ENCODE measurements at places on chromosomes 5 and 9.
A peak's percentile ranks its signal among the peaks of the same experiment; 100 is the strongest.

GRCh38 chr5:85000671-85001070 is 616.0 kb upstream of the EDIL3 start:
- H3K36me3 ChIP-seq = no peaks in the 10 kb centered on the region
- no peak overlapping the region for H3K4me3 ChIP-seq
- no peak overlapping the region for H3K27ac ChIP-seq
- no peaks in the 10 kb centered on the region for H3K27me3 ChIP-seq

DNA sequence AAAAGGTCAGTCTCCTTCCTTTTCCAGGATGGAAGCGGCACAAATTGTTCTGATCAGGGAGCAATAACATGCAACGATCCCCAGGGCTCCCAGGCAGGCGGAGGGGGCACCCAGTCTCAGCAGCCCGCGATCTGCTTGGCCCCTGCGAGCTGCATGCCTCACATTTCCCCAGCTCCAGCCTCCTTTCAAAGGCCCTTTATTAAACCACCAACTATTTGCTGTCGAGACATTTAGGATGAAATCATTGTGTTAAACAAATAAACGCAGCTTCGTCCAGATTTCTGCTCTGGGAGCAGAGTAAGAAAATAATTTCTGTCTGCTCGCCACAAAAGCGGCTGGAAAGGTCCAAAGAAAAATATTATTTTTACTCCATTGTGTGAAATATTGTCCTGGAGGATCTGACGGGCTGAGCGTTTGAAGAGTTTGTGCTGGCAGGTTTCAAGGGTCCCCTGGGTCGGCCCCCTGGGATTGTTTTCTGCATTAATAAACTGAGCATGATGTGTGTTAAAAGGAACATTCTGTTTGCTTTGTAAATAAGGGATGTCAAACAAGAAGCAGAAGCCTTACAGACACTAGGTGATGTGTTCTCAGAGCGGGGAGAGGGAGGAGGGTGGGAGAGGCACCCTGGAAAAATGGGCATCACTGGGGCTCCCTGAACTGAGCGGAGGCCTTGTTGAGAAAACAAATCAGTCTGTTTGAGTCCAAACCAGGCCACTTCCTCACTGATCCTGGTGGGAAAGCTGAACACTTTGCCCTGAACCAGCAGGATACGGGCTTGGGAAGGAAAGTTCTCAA is 110.1 kb downstream of the FOXD1 start:
- H3K36me3 ChIP-seq = no peaks in the 10 kb centered on the region
- H3K27ac ChIP-seq = no peak overlapping the region
- no peak overlapping the region for H3K4me3 ChIP-seq
- peaks cover 5% of the 10 kb centered on the region for H3K27me3 ChIP-seq
- DNase-seq = peak; percentile 19
- H3K4me1 ChIP-seq = no peaks in the 10 kb centered on the region

DNA sequence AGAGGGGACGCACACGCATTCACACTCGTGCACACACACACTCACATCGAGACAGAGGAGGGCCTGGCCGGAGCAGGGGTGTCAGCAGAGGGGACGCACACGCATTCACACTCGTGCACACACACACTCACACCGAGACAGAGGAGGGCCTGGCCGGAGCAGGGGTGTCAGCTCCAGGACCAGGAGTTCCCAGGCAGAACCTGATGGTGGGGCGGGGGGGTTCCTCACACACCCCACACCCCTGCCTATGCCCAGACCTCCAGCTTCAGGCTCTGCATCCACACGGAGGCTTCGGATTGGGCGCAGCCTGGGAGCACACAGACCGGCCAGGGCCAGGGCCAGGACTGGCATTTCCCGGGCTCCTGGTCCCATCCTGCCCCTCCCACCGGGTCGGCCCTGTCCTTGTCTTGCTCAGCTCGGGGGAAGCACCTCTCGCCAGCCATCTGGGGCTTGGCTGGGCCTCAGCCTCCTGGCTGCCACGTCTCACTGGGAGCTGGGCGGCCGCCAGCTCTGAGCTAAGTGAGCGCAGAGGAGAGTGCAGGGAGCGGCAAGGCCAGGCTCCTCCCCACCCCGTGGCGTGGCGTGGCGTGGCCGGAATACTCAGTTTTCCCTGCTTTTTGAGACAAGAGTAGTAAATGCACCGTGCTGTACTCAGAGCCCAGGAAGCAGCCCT is 31.3 kb downstream of the ADAMTS2 start:
- peak overlapping the region; percentile 3 for H3K27ac ChIP-seq
- no peak overlapping the region for H3K4me3 ChIP-seq
- H3K4me1 ChIP-seq = peaks cover 17% of the 10 kb centered on the region
- peak; percentile 95 for DNase-seq
- no peaks in the 10 kb centered on the region for H3K36me3 ChIP-seq

- H3K4me1 ChIP-seq = no peaks in the 10 kb centered on the region
- no peak overlapping the region for H3K4me3 ChIP-seq
- no peak for DNase-seq
- H3K27me3 ChIP-seq = no peaks in the 10 kb centered on the region
- H3K36me3 ChIP-seq = no peaks in the 10 kb centered on the region
- H3K27ac ChIP-seq = no peak overlapping the region
Observed at GRCh38 chr9:109683521-109683920, 96.5 kb upstream of the PALM2AKAP2 start.

DNA sequence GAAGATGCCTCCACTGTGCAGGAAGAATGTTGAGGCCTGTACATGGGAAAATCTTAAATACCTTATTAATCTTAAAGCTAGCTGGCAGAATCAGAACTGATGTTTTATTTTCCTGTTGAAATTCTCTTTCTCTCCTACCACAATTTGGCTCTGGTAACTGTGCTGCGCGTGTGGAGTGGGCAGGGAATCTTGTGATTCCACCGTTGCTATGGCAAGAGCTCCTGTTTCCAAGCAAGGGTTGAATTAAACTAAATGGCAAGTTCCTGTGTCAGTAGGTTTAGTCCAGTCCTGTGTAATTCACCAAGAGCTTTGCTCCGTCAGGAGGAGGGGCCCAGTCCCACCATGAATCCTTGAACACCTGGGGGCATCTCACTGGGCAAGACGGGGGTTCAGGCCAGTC is 36.4 kb downstream of the NXNL2 start:
- no peak overlapping the region for H3K4me3 ChIP-seq
- no peaks in the 10 kb centered on the region for H3K27me3 ChIP-seq
- no peaks in the 10 kb centered on the region for H3K36me3 ChIP-seq
- DNase-seq = peak; percentile 23
- no peaks in the 10 kb centered on the region for H3K4me1 ChIP-seq

DNA sequence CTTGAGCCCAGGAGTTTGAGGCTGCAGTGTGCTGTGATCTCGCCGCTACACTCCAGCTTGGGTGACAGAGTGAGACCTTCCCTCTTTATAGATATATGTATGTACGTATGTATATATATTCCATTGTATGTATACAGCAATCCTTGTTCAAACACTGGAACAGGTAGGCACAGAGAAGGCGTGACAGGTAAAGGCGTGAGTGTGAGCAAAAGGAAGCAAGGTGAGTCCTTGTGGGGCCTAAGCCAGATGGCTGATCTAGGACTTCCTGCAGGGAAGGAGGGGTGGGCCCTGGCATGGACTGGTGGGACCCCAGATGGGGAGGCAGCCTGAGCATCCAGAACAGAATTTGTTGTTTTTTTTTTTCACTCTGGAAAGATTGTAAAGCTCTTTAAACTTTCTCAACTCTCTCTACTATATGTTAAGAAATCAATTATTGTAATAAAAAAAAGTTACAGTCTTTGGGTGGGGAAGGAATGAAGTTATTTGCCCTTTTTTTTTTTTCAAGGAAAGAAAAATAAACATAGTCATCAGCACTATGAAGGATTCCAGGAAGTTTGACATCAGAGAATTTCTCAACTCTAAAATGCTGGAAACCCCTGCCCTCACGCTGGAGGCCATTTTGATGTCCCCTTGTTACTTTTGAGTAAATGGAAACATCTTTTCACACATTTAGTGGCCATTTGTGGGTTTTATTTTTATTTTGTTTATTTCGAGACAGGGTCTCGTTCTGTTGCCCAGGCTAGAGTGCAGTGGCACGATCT is 38.9 kb upstream of the STXBP1 start:
- peak; percentile 80 for DNase-seq
- H3K27ac ChIP-seq = no peak overlapping the region
- no peak overlapping the region for H3K4me3 ChIP-seq
- no peaks in the 10 kb centered on the region for H3K27me3 ChIP-seq

GRCh38 chr9:91382298-91382697 is 20.6 kb upstream of the AUH start:
- H3K27ac ChIP-seq = no peak overlapping the region
- DNase-seq = no peak
- no peaks in the 10 kb centered on the region for H3K27me3 ChIP-seq

- H3K4me3 ChIP-seq = no peak overlapping the region
- H3K27me3 ChIP-seq = no peaks in the 10 kb centered on the region
- H3K36me3 ChIP-seq = peaks cover 16% of the 10 kb centered on the region
- DNase-seq = no peak
- H3K4me1 ChIP-seq = no peaks in the 10 kb centered on the region
- no peak overlapping the region for H3K27ac ChIP-seq
Observed at GRCh38 chr5:77707791-77708190, 68.3 kb downstream of the TBCA start.

GRCh38 chr5:153613144-153613543 is 122.7 kb downstream of the GRIA1 start:
- H3K4me3 ChIP-seq = no peak overlapping the region
- DNase-seq = no peak
- no peaks in the 10 kb centered on the region for H3K36me3 ChIP-seq
- no peak overlapping the region for H3K27ac ChIP-seq
- no peaks in the 10 kb centered on the region for H3K4me1 ChIP-seq

- peak overlapping the region; percentile 0 for H3K27ac ChIP-seq
- H3K4me3 ChIP-seq = no peak overlapping the region
- DNase-seq = no peak
- H3K36me3 ChIP-seq = peaks cover 2% of the 10 kb centered on the region
Observed at GRCh38 chr5:95817430-95817829, 5.1 kb downstream of the GLRX start.

DNA sequence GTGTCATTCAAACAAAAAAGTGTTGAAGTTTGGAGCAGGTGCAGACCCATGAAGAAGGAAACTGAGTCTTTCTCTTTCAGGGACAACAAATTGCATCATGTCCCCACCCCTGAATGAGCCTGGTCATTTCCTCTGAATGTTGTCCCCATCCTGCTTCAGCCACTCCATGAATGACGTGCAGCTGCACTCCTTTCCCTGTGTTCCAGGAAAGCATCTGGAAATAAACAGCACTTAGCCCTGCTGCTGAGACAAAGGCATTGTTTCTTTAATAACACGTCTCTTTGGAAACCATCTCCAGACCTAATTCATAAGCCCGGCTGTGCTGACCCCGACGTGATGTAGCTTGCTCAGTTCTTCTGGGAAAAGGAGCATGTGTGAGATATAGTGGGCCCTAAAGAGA is 682.3 kb downstream of the BRINP1 start:
- no peak overlapping the region for H3K27ac ChIP-seq
- no peaks in the 10 kb centered on the region for H3K4me1 ChIP-seq
- DNase-seq = no peak

- no peaks in the 10 kb centered on the region for H3K27me3 ChIP-seq
- H3K4me3 ChIP-seq = no peak overlapping the region
- DNase-seq = no peak
Observed at GRCh38 chr5:163916376-163916775, 411.0 kb downstream of the MAT2B start.

DNA sequence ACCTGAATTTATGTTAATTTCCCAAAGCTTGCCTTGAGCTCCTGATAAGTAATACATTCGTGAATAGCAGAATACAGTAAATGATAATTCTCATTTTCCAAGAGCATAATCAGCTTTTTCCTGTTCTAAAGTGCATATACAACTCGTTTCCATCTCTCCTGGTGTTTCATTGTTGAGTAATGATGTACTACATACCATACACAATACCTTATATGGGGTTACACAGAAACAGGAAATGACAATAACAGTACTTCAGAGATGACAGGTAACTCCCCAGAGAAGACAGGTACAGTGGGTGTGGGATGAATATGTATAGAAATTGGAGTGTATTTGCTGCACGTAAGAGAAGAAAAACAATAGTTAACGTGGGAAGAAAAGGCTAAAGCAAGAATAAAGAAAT is 287.1 kb downstream of the TENT4A start:
- H3K36me3 ChIP-seq = no peaks in the 10 kb centered on the region
- no peaks in the 10 kb centered on the region for H3K27me3 ChIP-seq
- H3K4me1 ChIP-seq = no peaks in the 10 kb centered on the region
- no peak overlapping the region for H3K4me3 ChIP-seq
- no peak overlapping the region for H3K27ac ChIP-seq

DNA sequence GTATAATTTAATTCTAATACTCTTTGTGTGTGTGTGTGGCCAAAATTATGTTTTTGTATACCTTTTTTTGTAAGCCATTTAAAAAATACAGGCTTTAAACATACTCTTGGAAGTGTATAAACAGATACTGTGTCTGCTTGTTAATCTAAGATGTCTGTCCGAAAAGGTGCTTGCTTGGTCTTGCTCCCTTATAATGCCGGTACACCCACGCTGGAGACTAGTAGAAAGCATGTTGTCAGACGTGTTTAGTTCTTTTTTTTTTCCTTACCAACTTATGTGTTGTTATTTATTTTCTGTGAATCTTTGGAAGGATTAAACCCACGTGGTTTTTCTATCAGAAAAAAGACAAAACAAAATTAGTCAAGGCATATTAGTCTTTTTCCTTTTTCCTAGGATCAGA is 9.5 kb downstream of the GAPVD1 start:
- H3K4me1 ChIP-seq = no peaks in the 10 kb centered on the region
- no peaks in the 10 kb centered on the region for H3K27me3 ChIP-seq
- no peak overlapping the region for H3K4me3 ChIP-seq
- no peak for DNase-seq
- no peak overlapping the region for H3K27ac ChIP-seq

GRCh38 chr5:107464416-107464815 is 206.3 kb downstream of the EFNA5 start:
- H3K36me3 ChIP-seq = no peaks in the 10 kb centered on the region
- no peak for DNase-seq
- H3K27me3 ChIP-seq = no peaks in the 10 kb centered on the region
- H3K4me1 ChIP-seq = peaks cover 1% of the 10 kb centered on the region
- H3K27ac ChIP-seq = no peak overlapping the region

- no peaks in the 10 kb centered on the region for H3K4me1 ChIP-seq
- H3K36me3 ChIP-seq = no peaks in the 10 kb centered on the region
Observed at GRCh38 chr5:14753947-14754346, 89.4 kb downstream of the OTULIN start.

DNA sequence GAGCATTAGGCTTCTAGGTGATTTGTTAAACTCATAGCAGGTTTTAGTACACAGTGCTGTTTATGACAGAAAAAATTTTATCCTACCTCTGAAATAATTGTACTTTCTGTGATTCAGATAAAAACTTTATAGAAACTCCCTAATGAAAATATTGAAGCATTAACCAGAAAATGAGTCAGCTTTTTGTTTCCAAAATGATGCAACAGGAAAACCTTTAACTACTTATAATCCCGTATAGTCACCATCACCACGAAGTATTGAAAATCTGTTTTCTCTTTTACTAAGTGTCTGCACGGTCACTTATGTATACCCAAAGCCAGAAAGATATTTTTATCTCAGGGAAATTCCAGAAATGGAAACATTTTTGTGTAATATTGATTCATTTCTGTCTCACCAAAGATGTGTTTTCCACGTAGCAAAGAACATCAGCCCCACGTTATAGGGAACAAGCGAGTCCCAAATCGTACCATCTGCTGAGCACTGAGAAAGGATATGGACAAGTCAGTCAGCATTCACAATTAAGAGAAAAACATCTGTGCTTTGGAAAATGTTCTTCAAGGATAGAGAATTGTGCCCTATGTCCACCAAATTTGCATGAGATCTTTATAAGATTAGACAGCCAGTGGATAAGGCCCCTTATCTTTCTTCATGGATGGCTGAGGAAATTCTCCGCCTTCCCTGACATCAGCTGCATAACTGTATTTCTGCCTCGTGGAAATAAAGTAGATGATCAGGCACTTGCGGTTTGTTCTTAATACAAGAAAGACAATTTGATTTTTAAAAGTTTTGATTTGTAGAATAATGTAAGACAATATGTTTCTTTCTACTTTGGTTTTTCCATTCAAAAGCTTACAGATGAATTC is 41.9 kb downstream of the TNFAIP8 start:
- no peaks in the 10 kb centered on the region for H3K27me3 ChIP-seq
- H3K36me3 ChIP-seq = peaks cover 2% of the 10 kb centered on the region
- H3K27ac ChIP-seq = no peak overlapping the region
- DNase-seq = no peak
- H3K4me1 ChIP-seq = no peaks in the 10 kb centered on the region

Measured in lung (tissue), 17 donors.